Suppressor macrophage (primary cell): ENCODE measurements at places on chromosomes 2 and 18.

DNA sequence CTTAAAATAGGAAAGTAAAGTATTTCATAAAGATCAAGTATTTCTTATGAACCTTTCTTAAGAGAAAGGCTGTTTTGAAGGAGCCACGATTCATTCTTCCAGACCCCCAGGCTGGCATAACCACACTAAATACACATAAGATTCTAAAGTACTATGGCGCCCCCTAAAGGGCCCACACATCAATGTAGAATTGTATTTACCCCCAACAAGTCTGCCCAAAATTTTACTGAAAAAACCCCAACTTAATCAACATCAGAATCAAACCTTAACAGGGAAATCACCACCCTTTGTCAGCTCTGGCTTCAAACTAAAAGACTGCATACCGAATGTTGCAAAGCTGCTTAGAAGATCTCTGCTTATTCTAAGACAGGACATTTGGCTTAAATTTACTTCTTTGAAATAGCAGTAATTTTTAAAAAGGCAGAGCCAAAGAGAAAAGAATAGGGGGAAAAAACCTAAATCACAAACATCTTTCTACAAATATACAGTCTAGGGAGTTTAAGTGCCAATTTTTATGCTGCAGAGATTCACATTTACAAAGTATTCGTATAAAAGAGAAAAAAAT, 20.4 kb upstream of the BCL2 start:
- DNase-seq: peak; percentile 67

- DNase-seq: no peak
These were observed 143.9 kb downstream of the MYT1L start for GRCh38 chr2:2187196-2187595.

- DNase-seq: peak; percentile 38
These were observed 198.5 kb downstream of the UBE2E3 start for GRCh38 chr2:181178823-181179412.

DNA sequence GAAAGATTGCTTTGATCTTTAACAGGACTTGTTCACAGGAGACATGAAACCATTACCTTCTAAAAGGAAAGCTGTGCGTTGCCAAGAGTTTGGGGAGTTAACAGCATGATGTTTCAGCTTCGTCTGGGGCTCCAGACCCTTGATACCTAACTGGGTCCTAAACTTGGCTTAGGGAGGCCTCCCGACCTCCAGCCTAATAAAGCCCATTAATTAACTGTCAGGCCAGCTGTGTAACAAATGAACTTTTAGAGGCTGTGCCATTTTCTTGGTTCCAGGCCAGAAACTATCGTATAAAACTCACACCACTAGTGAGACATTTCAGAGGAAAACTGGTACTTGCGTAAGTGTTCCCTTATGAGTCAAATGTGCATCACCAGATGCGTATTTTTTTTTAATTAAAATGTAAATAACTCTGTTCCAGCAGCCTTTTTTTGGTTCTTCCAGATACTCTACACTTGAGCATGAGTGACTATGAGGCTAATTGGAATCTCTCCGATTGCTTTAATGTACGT, 236.5 kb downstream of the BCL2 start:
- DNase-seq: peak; percentile 25

DNA sequence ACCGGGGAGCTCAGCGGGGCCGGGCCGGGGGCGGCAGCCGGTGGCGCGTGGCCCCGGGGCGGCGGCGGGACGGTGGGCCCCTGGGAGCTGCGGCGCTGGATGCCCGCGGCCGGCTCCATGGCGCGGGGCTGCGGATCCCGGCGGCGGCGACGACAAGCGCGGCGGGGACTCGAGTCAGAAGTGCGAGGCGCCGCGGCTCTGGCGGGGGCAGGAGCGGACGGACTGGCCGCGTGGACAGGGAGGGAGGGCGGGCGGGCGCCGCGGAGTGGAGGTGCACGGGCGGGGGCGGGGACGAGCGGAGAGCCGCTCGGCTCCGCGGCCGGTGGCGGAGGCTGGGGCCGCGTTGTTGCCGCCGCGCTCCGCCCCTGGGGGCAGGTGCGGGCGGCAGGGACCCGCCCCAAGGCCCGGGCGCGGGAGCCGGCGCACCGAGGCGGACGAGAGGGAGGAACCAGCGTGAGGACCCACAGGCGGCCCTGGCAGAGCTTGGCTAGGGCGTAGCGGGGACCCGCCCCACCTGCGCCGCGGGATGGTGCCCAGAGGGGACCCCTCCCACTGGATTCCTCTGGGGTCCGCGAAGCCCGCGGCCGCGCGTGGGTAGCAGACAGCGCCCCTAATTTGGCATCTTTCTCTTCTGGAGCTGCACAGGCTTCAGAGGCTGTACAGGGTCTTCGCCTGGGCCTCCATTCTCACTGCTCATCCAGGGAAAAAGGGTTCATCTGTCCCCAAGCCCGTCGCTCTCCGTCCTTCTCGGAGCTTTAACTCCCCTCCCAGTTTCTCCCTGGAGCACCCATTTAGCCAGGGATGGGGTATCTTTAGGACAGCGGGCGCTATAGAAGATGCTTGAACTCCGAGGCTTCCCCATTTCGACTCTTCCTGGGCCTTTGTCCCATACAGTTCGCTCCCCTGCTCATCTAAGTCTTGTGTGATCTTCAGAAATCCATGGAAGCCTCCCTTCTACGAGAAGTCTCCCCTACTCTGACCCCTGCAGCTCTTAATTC, at the start of gene TMEM163:
TSS of gene TMEM163 (minus strand) at position 184 of the 998 bp plus-strand sequence.
- DNase-seq: peak; percentile 40

DNA sequence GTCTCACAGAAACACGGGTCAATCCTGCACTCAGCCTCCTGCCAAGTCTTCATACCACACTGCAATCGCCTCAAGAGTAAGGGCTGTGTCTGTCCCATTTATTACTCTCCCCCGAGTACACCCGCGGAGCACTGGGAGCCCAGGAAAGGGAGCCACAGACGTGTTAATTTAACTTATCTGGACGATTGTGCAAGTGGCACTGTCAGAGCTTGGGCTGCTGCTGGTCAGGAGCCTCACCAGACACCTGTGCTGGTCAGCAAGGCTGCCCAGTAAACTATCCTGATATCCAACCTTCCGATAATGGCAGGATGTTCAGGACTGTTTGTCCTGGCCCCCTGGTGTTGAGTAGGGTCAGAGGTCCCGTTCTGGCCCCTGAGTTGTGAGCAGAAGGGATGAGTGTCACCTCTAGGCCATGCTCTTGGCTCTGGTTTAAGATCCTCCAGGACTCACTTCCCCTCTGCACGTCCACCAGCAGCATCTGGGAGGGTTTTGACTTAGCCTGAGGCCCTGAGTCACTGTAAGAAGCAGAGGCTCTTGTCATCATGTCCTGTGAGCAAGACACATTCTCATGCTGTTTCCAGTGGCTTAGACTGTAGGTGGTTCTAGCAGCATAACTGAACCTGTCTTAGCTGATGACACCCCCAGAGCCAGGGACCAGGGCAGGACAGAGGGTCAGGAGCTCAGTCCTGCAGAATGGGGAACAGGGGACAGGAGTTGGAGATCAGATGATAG, 82.5 kb upstream of the ARL4C start:
- DNase-seq: peak; percentile 8

GRCh38 chr2:24559473-24560113, 68.5 kb downstream of the NCOA1 start:
- DNase-seq: no peak

DNA sequence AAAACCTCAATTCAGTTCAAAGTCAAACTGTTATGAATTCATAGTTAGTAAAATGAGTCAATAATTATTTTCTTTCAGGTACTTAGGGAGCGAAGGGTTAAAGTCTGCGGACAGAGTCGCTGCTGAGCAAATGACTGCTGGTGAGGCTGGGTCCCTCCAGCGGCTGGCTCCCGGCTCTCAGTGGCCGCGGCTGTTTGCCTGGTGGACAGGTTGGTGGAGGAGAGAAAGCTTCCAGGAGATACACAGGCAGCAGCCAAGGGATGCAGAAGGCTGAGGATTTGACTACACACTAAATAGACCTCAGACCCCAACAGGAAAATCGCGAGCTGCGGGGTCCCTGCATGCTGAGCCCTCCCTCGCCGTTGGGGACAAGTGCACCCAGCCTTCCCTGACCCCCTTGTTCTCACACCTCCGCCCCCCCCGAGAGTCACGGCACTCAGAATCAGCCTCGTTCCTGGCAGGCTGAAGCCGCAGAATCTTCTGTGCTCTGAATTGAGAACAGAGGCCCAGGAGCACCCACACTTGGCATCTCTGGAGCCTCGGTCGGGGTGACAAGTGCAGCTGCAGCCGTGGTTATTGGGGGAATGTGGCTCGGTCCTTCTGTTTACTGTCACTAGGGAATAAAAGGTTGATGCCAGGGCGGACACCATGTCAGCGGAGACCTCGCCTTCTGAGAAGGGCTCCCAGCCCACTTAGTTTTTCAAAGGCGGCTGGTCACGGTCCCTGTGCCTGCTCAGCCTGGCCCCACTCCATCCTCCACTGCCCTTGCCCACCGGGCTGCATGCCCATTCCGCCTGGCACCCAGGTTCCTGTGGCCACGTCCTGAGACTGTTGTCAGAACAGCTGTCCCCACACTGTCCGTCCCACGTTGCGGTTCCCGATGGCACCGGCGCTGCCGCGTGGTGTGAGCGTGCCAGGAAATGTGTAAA, 74.0 kb downstream of the SLC66A2 start:
- DNase-seq: no peak

- DNase-seq: no peak
These were observed 13.0 kb downstream of the IL18R1 start for GRCh38 chr2:102368461-102369109.

DNA sequence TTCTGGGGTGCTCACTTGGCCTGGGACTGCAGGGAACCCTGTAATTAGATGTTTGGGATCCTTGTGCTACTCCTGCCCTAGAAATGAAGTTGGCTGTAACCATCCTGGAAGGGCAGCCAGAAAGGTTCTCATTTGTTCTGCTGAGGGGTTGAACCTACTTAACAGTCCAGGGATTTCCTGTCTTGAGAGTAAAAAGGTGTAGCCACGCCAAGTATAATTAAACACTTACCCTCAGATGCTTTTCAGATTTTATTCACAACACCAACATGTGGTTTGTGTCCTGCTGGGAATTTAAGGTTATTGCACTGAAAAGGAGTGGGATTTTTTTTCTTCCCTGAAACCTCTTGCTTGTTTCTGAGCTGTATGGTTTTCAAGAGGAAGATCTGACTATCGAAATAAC, 222.4 kb upstream of the APCDD1 start:
- DNase-seq: no peak

DNA sequence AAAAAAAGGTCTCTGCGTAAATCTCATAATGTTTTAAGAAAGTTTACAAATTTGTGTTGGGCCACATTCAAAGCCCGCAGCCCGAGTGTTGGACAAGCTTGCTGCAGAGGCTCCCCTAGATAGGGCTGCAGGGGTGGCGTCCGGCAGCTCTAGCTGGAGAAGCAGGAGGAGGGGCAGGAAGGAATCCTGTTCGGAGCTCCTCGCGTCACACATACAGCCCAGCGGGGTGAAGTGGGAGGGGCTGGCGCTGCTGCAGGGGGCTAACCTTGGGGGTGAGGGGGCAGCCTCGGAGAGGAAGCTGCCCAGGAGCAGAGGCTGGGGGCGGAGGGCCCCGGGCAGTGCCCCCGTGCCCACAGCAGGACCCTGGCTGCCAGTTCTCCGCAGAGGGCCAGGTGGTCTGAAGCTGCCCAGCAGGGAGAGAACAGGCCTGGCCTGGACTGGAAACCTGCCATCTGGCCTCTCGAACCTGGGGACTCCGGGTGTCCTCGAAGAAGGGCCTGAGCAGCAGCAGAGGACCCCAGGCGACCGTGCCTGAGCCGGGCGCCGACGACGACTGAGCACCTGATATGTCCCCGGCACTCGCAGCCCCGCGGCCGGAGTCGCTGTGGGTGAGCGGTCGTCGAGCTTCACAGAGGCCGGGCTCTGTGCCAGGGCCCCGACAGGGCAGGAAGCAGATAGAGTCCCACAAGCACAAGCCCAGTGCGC, 2.6 kb upstream of the GPR35 start:
- DNase-seq: no peak
